Epithelial cell of prostate (primary cell): ENCODE measurements at places on chromosomes 3 and 15.

DNA sequence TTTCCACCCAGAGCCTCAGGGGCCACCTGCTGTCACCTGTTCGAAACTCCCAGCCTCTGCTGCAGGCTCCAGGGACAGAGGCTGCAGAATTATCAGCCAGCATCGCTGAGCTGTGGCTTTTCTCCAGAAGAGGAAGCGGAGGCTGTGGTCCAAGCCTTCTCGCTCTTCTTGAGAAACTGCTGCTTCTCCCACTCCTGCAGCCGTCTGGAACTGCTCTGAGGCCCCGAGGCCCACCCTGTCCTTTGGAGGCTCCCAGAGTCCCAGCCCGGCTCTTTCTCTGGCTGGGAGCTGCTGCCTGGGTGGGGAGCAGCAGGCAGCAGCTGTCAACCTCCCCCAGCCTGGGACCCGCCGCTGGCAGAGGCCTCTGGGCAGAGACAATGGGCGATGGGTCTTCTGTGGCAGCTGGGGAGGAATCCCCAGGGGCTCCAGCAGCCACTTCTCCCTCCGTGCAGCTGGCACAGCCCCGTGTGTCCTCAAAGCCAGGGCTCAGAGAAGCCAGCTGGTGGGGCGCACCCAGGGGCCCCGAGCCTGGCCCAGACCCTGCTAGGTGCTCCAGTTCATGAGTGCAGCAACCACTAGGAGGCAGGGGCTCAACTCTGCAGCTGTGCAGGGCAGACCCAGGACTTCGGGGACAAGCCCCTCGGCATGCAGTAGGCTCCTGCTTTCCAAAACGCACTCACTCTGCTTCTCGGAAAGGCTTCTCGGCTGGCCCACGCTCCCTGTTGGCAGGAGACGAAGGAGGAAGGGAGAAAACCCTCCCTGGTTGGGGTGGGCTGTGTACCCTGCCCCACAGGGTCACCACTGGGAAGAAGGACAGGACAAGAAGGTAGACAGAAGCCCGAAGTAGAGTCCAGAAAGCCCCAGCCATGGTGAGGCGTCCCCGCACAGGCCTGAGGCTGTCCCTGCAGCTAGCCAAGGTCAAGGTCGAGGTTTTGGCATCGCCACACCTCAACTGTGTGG is 49.9 kb upstream of the FURIN start:
- no peak for DNase-seq

DNA sequence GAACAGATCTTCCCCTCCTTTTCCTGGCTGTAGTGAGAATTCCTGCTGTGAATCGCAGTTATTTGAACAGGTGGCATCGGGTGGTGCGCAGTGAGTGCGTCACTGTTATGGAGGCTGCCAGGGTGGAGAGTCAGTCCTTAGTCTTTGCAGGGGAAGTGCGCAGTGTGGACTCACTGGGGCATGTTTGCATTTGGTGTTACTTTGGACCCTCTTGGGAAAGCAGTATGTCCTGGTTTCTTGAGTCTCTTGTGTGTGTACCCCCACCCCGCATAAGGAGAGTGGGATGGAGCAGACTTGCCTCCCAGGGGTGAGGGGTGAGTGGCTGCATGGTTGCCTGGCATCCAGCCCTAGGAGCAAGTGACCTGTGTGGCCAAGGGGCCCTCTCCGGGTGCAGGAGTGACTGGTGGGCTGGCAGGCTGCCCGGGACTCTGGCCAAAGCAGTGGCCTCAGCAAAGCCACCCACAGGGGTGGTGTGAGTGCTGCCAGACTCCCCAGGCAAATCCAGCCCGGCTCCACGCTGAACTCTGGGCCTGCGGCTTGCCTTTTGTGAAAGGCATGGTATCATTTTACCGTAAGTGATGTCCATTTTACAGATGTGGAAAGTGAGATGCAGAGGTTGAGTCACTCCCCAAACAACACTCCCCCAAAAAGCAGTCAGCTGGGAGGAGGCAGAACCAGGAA is 46.4 kb downstream of the DNASE1L3 start:
- no peak for DNase-seq

DNA sequence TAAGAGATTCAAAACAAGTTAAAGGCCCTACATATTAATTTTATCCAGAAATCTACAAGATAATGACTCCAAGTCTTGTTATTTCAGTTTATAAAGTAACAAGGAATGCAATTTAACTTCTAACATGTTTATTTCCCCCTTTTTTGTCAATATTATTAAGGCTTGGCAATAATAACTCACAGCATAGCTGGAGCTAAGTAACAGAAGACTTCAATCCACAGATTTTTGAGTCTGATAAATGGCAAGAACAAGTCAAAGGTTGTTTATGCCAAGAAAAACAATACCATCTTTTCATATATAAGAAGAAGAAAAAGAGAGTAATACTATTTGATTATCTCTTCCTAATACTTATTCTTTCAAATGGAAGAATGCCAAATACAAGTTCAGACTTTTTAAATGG is 631.0 kb upstream of the CCDC54 start:
- DNase-seq = no peak

DNA sequence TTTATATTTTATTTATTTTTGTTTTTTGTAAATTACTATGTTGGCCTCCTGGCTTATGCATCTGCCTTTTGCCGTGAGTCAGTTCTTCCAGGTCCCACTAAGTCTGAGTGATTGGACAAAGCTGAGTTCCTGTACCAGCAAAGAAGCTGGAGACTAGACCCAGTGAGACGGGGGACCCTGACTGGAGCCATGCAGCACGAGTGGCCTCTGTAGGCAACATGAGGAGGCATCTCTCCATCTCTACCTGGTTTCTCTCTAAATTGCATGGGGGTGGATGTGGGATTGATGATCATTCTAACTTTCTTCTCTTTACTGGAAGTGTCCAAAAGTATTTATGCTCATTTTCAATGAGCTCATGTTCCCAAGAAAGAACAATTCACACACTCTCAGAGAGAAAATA is 155.3 kb upstream of the MRPL3 start:
- no peak for DNase-seq

- DNase-seq = no peak
These were observed 2.7 kb downstream of the MAP6D1 start for GRCh38 chr3:183822631-183823030.

DNA sequence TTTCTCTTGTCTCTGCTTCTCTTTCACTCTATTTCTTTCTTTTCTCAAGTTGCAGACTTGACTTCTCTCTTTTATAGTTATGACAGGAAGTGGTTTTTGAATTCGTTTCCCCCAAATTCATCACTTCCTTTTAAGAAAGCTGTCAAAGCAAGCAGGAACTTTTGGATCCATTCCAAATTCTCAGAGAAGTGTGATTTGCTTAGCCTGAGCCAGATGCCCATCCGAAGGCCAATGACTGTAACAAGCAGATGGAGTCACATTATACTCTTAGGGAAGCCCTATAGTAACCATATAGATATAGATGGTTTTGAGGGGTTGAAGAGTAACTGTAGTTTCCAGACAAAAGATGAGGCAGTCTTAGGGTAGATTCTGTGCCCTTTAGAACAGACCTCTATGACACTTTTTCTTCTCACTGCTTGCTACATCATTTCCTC is 592.0 kb upstream of the KCNMB2 start:
- no peak for DNase-seq

- no peak for DNase-seq
These were observed 61.4 kb downstream of the TTC23 start for GRCh38 chr15:99187936-99188335.
